ENCODE measurements at places on chromosomes 7 and 10.

GRCh38 chr10:48279081-48279751 is 4.7 kb upstream of the FRMPD2 start:
- DNase-seq = no peak

- DNase-seq = no peak
Measured at GRCh38 chr10:74637685-74638084, 188.7 kb upstream of the KAT6B start.

DNA sequence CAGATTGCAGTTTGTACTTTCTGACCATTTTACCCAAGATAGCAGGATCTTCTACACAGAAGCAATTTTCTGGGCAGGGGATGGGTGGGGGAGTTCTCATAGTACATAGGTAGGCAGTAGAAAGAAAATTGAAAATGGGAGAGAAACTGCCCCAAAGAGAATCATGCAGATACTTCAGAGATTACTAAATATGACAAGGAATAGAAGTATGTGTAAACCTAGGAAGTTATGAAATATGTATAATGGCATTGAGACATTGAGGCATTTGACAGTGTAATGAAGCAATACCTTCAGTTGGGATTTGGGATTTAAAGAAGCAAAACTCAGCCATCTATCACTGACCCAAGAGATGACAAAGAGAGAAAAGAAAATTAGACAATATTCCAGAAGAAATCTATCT is 233.0 kb downstream of the PTN start:
- DNase-seq = no peak

GRCh38 chr10:130065251-130065650 is 45.4 kb downstream of the C10orf143 start:
- DNase-seq = no peak

GRCh38 chr7:39501358-39501757 is 64.8 kb upstream of the YAE1 start:
- no peak for DNase-seq

DNA sequence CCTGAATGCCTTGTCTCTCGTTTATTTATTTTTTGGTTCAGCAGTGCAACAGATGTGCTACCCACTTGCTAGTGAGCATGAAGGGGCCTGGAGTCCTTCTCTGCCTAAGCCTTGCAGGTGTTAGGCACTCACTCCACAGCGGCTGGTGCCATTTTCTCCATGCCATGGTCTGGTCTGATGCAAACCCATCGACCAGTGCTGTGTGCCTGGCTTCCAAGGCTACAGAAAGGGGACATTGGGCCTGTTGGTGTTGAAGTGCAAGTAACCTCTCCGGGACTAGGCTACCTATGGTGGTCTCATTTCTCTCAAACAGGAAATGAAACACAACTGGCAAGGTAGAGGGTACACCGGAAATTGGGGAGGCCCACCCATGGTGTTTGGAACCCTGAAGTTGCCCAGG is 198.1 kb downstream of the ADARB2 start:
- DNase-seq = no peak

DNA sequence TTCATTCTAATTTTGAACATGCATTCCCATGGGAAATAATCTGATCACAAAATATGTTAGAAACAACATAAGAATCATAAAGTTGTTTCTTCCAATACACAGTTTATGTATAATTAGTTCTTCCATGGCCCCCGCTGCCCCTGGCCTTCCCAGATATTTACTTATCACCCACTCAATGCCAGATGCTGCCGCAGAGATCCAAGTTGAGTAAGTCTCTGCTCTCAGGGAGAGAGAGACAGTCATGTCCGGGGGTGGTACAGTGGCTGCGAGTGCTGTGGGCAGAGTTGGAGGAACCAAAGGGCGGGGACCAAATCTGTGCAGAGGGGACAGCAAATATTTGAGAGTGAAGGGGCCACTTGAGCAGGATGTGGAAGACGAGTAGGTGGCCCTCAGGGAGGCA is 37.1 kb downstream of the COL26A1 start:
- DNase-seq = no peak

GRCh38 chr10:66837335-66837734 is 88.5 kb upstream of the LRRTM3 start:
- DNase-seq = no peak

DNA sequence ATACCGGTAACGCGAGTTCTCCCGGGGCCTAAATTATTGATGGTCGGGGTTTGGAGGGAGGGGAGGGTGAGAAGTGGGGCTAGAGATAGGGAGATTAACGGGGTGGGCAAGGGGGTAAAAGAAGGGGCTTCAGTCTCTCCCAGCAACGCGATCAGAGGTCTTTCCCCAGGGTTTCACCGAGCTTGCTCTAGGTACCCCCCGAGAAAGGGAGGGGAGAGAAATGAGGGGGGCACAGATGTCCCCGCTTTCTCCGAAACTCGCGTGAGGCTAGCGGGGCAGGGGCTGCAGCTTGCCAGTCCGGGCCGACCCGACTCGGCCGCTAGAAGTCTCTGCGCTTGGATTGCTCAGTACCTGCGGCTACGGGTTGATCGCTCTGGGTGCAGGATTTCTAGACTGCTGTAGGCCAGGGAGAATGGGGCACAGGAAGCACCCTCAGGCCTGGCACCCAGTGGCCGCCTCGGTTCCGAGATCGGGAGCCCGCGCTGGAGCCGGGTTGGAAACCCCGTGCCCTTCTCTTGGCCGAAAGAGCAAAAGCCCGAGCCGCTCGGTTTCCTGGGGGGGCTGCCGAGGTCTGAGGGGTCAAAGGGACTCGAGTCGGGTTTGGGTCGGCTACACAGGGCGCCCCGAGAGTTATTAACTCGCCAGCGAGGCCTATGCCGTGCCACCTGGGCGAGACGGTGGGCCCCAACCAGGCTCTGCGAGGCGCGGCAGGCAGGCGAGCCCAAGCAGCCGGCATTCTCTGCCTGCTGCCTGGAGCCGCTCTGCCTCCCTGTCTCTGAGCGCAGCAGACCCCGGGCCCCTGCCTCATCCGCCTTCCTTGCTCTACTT is 3.1 kb downstream of the PAX2 start:
- DNase-seq = no peak

DNA sequence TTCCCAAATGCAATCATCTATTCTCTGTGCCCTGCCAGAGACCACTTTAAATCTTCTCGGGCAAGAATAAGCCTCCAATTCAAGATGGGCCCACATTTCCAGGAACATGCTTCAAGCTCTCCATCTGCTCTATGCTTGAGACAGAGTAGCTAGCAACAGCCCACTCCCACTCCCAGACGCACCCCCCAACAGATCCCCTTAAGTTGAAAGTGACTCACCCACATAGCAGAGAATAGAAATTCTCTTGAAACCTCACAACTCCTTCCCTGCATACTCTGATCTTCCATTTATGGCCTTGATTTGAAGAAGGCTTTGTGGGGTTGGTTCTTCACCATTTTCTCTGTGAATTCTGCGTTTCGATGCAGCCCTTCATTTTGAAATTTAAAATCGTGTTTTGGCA is 604.0 kb downstream of the INHBA start:
- no peak for DNase-seq

DNA sequence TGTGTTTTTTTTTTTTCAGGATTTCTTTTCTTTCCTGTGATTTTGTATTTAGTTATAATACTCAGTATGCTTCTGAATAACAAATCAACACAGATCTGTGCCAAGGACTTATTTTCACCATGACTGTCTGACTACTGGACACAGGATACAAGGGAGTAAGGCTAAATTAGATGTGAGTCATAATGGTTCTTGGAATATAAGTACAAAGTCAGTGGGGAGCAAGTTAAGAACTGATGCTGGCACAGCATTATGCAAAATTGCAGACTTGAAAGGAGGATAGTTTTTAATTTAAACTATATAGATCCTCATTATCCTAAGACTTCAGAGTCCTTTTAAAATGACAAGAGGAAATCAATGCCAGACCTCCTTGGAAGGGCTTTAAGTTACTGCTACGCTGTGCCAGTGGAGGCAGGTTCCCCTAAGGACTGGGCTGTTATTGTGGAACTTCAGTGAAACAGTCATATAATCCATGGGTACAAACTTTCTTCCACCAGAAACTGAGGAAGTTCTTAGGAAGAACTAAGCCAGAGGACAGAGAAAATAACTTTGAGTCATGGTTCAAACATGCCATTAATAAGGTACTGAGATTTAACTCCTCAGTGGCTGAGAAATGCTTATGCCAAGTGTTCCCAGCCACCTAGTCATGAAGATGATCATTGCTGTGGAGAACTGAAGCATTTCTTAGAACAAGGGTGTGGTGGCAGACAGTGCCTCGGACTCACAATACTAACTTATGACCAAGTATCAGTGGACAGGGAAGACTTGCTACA is 531.2 kb downstream of the HTR7 start:
- DNase-seq = no peak

- DNase-seq = no peak
Measured at GRCh38 chr10:5014936-5015335, 11.3 kb upstream of the AKR1C2 start.

DNA sequence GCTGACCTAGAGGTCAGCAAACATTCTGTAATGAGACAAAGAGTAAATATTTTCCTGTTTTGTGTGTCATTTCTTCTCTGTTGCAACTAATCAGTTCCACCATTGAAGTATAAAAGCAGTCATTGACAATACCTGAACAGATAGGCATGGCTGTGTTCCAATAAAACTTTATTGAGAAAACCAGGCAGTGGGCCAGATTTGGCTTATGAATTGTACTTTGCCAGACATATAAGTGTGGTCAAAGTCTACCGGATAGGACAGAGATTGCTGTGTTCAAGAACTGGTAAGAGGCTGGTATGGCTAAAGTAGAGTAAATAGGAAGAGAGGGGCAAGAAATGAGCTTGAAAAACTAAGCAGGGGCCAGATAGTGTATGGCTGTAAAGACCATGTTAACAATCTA is 38.3 kb upstream of the TAC1 start:
- no peak for DNase-seq

- no peak for DNase-seq
Measured at GRCh38 chr10:107275806-107276205, 111.3 kb upstream of the SORCS1 start.

GRCh38 chr10:95728526-95728925 is 27.4 kb upstream of the ENTPD1 start:
- DNase-seq = no peak

DNA sequence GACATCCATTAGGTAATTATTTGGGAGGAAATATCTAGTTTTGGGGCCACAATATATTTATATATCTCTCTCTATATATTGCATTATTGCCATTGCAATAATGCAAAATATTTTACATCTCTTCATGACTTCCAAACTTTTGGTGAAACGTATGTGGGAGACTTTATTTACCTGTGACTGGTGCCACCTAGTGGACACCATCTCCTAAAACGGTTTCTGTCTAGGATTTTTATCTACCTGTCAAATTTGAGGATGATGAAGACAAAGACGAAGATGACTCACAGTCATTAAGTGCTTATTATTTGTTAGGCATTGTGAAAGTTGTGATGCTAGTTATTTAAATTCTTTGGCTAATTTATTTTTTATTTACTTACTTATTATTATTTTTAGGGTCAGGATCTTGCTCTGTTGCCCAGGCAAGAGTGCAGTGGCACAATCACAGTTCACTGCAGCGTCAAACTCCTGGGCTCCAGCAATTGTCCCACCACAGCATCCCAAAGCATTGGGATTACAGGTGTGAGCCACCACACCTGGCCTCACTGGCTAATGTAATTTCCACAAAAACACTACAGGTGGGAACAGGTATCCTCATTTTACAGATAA is 18.7 kb upstream of the CBLL1 start:
- peak; percentile 39 for DNase-seq

DNA sequence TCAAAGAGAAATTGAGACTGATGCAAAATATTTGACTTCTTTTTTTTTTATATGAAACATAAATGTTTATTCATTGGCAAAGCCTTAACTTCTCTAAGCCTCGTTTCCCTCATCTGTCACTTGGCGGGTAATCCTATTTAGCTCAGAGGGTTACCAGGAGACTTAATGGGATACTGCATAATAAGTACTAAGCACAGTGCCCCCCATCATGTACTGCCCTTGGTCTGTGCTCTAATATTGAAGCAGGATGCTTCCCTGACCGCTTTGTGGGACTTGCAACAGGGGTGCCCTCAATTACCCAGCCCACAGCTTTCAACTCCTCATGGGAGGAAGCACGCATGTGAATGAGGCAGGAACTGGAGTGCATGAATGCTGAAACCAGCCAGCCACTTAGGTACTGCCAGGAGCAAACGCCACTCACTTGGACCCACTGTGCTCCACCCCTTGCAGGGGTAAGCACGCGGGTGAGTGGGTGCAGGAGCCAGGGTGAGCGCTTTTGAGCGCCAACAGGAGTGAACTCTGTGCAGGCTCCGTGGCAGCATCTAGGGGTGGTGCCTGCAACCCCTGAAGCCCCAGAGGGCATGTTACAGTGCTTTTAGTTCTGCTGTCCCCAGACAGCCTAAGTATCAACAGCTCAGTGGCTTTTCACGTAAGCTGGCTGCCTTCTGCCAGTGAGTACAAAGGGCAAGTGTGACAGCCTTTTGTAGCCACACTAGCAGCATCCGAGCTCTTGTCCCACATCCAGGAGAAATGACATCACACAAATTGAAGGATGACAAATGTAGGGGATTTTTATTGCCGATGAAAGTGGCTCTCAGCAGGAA is 209.8 kb upstream of the C7orf33 start:
- no peak for DNase-seq

GRCh38 chr7:130896898-130897514 is 163.0 kb upstream of the KLF14 start:
- peak; percentile 63 for DNase-seq

DNA sequence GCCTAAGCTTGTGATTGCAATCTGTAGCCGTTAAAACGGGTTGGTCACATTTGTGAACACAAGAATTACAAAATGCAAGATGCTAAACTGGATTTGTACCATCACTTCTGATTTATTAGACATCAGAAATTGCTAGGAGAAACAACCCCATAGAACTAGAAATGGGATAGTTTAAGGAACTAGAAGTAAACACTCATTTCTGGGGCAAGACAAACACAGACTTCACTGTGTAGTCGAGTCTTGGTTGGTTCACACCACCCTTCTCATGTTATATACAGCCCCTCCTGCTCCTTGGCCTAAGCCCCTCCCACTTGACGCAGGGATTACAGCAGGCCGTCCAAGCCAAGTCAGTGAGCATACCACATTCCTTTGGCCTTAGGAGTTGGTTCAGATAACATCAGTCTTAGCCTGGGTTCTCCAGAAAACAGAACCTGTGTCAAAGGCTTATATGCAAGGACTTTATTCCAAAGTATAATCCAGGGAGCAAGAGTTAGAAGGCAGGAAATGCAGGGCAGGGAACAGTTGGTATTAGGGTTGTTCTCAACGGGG is 2.0 kb upstream of the NRAP start:
- DNase-seq = no peak

- DNase-seq = no peak
Measured at GRCh38 chr10:18418541-18419215, 232.7 kb downstream of the NSUN6 start.

DNA sequence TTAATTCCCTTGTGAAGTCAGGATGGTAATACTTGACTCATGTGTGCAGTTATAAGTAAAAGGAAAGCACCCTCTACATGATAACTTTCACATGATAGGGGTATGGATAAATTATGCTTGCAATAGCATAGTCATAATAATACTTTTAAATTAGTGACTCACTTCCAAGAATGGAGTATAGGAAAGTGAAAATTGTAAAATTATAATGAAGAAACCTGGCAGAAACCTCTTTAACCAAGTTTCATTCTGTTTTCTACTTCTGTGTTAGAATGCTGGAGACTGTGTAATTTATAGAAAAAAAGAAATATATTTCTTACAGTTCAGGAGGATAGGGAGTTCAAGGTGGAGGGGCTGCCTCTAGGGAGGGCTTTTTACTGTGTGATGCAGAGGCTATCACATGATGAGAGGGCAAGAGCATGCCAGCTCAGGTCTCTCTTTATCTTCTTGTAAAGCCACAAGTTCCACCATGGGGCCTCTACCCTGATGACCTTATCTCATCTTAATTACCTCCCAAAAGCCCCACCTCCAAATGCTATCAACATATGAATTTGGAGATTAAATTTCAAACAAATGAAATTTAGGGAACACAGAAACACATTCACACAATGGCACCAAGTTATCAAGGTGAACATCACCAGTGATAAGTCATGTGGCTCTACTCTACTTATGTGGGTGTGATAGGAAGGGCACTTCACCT is 43.2 kb downstream of the HDAC9 start:
- no peak for DNase-seq

All from NT2/D1 (cell line).